ENCODE measurements at places on chromosomes 13 and 19.
A peak's percentile ranks its signal among the peaks of the same experiment; 100 is the strongest.

- no peak for DNase-seq
Observed at GRCh38 chr13:114008964-114009589, 35.2 kb upstream of the C13orf46 start.

GRCh38 chr13:71714802-71715375, 152.1 kb downstream of the DACH1 start:
- no peak for DNase-seq

GRCh38 chr13:71864986-71865873, 1.8 kb downstream of the DACH1 start:
- DNase-seq = peak; percentile 1

DNA sequence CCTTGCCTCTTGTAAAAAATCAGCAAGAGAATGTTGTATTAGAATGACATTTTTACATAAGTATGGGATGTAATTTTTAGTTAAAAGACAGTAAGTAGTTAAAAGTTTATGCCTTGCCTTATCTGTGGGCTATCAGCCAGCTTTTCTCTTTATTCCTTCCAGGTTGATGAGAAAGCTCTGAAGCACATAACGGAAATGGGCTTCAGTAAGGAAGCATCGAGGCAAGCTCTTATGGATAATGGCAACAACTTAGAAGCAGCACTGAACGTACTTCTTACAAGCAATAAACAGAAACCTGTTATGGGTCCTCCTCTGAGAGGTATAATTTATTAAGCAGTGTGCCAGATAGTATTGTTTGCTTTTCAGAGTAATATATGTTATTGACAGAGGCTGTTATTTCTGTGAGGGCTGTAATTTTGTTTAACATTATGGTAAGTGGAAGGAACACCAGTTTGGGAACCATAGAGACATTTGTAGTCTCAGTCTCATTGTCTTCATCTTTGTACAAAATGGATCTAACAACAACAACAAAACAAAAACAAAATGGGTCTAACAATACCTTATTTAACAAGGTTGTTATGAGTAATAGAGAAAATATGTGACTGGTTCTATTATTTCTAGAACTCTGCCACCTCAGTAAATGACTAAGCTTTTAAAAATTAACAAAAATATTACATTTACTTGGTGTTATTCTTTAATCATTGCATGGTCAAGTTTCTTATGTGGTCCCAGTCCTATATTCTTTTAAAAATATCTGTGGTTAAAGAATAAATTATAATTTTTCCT, 112.8 kb downstream of the TDRD3 start:
- DNase-seq = no peak

DNA sequence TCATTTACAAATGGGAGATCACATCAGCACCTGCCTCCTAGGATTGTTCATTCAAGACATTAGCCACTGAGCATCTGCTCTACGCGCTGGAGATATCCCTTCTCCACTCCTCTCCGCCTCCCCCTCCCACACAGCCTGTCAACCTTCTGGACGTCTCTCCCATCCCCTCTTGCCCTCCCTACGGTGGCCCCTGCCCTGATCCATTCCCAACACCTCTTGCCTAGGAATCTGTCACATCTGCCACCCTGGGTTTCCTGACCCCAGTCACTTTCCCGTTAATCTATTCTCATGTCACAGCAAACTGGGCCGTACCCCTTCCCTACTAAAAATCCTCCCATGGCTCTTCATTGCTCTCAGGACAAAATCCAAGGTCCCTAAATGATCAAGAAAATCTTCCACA, 10.3 kb downstream of the DYRK1B start:
- no peak for DNase-seq

GRCh38 chr13:77563111-77563510, 27.6 kb downstream of the SCEL start:
- no peak for DNase-seq

- no peak for DNase-seq
Observed at GRCh38 chr19:40233811-40234389, 7.4 kb upstream of the CCNP start.

DNA sequence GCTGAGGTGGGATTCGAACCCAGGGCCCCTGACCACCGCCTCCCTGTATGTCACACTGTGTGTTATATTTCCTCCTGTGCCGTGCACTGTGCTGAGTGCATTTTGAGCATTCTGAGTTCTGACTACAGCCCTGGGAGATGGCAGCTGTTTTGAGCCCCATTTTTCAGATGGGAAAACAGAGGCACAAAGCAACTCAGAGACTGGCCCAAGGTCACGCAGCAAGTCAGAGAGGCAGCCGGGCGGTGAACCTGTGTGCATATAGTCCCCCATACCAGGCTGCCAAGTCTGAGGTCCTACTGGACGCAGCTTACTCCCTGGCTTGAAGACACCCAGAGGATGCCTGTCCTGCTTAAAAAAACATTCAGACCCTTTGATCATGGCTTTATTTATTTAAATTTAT, 17.7 kb downstream of the MYH14 start:
- no peak for DNase-seq

GRCh38 chr13:59766236-59766635, 397.5 kb downstream of the DIAPH3 start:
- no peak for DNase-seq

GRCh38 chr19:56874530-56874929, 34.0 kb upstream of the PEG3 start:
- no peak for DNase-seq

Data from CD4-positive, alpha-beta T cell treated with Interleukin-1 beta for 1 hour (primary cell).